AG08396 (cell line): ENCODE measurements at places on chromosomes 2 and 18.
A peak's percentile ranks its signal among the peaks of the same experiment; 100 is the strongest.

DNA sequence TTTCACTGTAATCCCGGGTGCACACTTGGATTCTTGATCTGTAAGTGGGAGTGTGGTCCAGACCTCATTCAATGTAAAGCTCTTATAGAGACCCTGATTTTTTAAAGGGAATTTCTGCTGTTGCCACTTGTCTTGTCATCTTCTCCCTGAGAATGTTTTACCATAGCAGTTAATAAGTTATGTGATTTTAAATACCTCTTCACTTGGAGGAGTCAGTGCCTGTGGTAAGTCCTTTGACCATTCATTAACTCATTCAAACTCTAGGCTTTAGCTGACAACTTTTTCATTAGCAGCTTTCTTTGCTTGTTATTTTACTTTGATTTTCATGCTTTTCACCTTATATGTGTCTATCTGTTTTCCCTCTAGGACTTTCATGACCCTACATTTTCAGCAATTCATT is 51.3 kb downstream of the FMNL2 start:
- no peak for DNase-seq

DNA sequence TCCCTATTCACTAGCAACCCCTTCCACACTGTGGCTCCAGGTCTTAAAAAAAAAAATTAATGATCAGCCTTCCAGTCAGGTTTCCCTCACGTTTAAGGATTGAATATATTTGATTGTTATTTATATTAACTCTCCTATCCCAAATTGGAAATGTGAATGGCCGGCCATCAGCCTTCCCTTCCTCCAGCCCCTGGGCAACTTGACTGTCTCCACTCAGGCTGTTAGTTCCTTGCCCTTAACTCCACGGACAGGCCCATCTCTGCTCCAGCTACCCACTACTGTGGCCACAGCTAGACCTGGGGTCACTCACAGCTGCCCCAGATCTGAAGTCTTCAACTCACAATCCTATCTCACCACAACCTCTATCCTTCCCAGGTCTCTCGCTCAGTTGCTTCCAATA is 39.9 kb downstream of the THOC1 start:
- no peak for DNase-seq

DNA sequence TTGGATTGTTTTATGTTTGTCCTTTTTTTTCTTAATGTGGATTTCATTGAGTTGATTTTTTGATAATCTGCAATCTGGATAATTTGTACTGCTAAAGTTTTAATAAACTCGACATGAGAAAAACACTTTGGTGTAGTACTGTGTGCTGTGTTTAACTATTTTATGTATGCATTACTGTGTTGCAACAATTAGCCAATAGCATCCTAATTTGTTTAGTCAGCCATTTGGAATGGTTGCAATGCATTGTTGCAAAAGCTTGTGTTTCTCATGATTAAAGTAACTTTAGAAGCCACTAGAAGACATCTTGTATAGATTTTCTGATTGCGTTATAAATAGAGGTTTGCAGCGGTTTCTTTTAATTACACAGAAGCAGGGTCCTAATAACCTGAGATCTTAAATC is 53.5 kb downstream of the PPIG start:
- peak; percentile 14 for DNase-seq

DNA sequence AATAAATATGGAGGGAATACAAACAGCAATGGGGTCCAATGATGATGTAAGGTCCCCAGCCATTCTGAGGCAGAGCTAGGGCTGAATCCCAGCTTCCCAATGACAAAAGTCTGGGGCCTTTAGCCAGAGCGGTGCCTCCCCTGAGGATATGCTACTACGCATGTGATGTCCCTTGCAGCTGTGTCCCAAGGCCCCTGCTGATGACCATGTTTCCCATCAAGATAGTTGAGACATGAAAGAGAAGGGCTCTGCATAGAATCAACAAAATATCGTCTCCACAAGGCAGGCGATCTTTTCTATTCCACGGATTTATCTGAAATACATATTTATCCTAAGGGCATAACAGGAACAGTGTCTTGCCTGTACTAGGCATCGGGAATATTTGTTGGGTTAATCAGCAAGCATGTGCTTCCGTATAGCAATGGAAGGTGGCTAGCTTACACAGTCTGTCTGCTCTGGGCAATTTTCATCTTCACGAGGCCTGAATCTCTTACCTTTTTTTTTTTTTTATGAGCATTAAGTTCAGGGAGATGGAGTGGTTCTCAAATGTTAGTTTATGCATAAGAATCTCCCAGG is 284.6 kb downstream of the CNTNAP5 start:
- DNase-seq, result no peak

- no peak for DNase-seq
These were observed 40.0 kb downstream of the ACVR2A start for GRCh38 chr2:147884830-147885229.

DNA sequence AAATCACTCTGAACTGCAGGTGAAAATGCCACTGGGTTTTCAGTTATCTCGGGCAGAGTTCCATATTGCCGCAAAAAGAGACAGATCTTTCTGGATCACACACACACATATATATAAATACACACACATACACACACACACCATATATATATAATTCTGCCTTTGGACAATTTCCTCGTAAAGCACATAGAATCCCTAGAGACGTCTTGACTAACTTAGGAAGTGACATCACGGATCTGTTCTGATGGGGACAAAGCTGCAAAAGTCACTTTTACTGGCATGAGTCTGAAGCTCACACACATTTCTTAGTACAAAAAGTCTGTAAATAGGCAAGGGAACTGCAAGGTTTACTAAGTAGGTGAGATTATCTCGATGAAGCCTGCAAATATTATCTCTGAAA is 28.6 kb upstream of the MBOAT2 start:
- DNase-seq, result no peak

DNA sequence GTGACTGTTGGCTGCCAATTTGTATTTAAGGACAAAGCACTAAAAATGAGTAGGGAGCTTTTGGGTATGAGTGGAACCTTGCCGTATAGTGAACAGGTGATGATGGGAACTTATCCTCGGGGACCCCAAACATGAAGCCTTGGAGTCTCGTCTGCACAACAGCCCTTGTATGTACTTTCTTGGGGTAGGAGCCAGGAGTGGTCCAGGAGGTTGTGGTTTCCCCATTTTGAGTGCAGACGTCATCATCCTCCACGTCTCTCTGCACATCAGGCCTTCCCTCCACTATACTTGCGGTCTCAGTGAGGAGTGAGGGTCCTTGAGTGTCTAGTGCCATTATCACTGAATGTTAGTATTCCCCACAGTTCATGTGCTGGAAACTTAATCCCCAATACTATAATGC is 101.5 kb upstream of the HS6ST1 start:
- no peak for DNase-seq

DNA sequence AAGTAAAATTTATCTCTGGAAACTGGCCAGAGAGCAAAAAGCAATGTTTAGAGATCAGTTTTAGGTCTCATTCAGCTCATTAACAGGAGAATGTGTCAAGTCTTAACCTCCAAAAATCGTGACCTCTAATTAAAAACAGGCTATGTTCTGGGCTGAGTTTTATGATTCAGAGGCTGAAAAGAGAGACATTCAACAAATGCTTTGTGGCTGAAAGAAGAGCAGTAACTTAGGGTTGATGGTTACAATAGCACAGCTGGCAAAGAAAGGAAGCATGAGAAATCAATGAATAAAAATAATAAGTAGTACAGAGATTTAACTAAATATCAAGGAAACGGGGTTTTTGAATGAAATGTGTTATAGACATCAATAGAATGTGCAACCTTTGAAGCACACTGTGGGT is 13.1 kb downstream of the TGIF1 start:
- no peak for DNase-seq

- DNase-seq, result no peak
These were observed 18.0 kb downstream of the DYTN start for GRCh38 chr2:206700156-206700555.

DNA sequence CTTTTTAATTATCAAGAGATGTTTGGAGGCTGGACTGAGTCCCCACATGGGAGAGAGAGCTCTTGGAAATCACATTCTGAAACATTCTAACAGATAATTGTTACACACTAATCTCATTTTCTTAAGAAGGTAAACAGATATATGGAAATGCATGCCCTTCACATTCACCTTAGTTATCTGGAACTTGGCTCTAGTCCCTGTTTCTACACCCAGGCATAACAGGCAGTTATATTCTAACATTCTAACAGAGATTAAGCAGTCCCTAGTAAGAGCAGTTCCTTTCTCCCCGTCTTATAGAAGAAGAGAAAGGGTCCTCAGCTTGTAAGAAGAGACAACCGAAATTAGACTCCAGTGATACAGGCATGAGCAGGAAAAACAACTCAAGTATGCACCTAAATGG is 385.4 kb downstream of the SOX11 start:
- no peak for DNase-seq

DNA sequence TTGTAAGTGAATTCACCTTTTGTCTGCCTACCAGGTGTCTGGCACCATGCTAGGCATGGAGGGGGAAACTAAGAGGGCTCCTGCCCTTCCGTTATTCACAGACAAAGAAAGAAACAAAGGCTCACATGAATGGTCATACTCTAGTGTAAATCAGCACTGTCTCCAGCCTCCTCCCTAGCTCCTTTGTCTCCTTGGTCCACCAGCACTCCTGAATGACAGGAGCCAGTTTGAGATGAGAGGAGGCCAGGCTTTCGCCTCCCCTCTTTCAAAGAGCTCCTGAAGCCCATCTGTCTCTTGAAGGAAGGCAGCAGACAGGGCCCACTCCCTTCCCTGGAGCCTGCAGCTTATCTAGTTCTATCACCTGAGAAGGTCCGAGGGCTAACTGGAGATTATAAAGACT is 18.7 kb downstream of the SATB2 start:
- DNase-seq, result no peak

- DNase-seq, result no peak
These were observed 6.2 kb downstream of the ODC1 start for GRCh38 chr2:10441948-10442347.

- no peak for DNase-seq
These were observed 70.0 kb downstream of the DPP4 start for GRCh38 chr2:162004031-162004430.

DNA sequence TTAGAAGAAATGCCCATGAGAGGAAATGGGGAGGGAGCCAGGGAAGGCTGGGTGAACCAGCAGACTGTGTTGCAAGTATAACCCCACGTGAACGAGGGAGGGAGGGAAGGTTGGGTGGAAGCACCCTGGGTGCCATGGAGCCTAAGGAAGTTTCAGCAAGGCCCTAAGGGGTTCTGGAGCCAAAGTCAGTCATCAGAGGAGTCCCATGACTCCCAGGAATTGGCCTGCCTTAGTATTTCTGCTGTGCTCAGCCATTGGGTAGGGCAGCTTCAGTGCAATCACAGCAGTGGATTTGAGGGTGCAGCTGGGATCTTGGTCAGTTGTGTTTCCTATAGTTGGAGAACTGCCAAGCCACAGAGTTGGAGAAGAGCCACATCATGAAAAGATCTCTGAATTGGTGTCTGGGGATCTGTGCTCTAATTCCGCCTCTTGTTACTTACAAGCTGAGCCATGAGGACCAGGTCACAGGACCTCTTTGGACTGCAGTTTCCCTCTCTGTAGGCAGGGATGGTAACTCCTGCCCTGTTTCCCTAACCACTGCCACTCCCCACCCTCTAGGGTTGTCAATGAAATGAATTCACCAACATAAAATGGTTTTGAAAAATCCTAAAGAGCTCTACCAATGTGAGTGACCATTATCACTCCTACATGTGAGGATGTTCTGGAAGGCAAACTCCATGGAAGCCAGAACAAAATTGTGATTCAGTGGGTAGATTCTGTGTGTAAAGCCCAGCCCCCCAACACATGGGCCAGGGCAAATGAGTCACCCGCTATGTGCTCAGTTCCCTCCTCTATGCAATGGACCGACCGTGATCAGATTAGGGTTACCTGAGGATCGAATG is 108.9 kb downstream of the CLIP4 start:
- DNase-seq, result no peak

- no peak for DNase-seq
These were observed 91.4 kb downstream of the LYPD6 start for GRCh38 chr2:149421791-149422190.

GRCh38 chr18:74217476-74218143 is 69.3 kb downstream of the TIMM21 start:
- DNase-seq, result no peak

- no peak for DNase-seq
These were observed 12.7 kb upstream of the DES start for GRCh38 chr2:219405451-219405850.

- no peak for DNase-seq
These were observed 35.8 kb upstream of the PTPN4 start for GRCh38 chr2:119723784-119724467.
